Kidney epithelial cell (primary cell): ENCODE measurements at places on chromosomes 3 and 15.

DNA sequence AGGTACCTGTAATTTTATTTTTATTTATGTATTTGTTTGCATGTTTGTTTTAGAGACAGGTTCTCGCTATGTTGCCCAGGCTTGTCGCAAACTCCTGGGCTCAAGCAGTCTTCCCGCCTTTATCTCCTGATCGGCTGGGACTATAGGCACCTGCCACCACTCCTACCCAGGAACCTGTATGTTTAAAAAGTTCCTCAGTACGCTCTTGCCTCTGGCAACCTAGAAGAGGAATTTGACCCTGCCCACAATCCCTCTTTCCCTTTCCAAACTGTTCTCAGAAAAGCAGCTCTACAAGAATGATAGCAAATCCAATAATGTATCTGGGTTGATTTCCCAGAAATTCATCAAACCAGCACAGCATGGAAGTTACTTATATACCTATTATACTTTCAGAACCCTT is 20.9 kb upstream of the PHLDB2 start:
- DNase-seq, result no peak

DNA sequence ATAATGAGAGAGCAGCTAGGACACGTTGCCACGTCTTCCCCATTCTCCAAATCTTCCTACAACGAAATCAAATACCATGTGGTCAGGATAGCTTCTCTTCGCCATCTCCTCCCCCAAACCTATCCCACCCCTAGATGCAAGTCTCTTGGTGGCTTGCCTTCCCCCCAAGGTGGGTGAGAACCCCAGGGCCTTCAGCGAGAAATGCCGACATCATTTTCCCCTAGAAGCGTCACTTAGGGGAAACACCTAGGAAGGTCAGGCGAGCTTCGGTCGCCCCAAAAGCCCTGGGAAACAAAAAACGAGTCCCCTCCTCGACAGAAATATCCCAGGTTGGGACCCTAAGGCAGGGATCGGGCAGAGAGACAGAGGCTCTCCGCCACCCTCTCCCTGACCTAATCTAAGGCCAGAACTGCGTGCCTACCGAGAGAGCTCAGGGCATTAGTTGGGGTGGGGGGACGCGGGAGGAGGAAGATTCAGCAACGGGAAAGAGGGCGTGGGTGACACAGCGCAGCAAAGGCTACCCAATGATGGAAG is 502 bp downstream of the DPH3 start:
- DNase-seq, result no peak

DNA sequence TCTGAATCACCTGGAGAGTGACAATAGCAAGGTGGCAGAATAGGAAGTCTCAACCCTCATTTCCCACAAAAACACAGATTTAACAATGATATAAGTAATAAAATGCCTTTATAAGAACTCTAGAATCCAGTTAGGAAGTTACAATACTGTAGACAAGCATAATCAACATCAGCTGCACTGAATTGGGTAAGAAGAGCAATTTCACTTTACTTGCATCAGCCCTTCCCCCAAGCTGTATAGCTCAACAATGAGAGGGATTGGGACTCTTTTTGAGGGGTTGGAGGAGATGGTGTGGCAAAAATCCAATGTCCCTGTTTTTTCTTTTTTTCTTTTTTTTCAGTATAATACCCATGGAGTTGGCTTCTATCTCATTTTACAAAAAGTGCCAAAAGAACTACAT is 63.1 kb downstream of the SERP1 start:
- no peak for DNase-seq

DNA sequence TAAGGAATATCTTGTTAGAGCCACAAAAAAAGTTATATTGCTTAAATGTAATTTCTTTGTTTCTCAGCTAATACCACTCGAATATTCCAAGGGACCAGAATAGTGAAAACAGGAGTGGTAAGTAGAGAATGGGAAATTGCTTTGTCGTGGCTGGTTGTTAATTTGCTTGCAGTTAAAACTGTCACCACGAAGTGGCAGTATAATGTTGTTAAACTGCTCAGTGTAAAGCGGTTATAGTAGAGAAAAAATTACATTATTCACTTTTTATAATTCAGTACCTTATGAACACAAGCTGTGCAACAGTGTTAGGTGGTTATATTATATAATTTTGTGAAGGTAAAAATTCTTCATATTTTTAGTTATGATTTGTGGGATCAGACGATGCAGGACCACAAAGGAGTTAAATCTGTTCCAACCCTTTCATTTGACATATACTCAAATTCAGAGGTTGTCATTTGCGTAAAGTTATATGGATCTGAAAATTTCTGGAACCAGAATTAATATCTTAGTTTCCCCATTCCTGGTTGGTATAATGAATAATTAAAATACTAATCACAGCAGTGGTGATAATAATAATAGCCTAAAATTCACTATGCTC is 171.8 kb downstream of the FEZF2 start:
- no peak for DNase-seq

GRCh38 chr3:73716418-73716817 is 91.7 kb upstream of the PDZRN3 start:
- no peak for DNase-seq

GRCh38 chr3:816605-817004 is 276.2 kb upstream of the CNTN6 start:
- no peak for DNase-seq

- DNase-seq, result no peak
Measured at GRCh38 chr3:27840807-27841594, 118.9 kb upstream of the EOMES start.

DNA sequence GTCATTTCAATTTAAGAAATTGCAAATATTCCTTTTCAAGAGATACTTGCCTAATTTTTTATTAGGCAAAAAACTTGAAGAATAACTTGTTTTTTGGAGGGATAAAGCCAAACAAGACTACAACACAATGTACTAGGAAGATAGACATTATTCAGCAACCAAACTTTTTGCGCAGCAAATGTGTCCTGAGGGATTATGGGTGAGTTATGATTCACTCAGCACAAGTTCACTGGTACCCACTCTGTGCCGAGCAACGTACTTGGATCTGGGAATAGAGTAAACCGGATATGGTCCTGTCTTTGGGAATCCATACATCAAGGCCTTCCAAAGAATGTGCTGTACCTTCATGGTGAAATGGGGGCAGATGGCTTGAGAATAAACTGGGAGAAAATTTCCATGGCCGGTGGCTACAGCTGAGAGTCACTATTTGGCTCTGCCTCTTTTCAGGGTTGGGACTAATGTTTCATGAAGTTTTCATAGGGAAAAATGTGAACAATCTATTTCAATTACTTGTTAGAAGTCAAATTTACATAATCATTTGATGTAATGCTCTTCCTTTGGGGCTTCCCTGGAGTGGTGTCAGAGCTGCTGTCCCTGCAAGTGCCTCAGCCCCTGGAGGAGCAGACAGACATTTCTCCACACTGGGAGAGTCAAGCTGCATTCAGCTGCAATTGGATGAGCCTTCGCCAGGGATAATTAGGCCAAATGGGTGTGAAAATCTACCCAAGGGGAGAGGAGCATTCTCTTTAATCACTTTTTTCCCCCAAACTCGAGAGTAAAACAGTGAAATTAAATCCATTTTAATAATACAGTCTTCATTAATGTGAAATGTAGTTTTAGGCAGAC is 315.2 kb downstream of the CLSTN2 start:
- no peak for DNase-seq

DNA sequence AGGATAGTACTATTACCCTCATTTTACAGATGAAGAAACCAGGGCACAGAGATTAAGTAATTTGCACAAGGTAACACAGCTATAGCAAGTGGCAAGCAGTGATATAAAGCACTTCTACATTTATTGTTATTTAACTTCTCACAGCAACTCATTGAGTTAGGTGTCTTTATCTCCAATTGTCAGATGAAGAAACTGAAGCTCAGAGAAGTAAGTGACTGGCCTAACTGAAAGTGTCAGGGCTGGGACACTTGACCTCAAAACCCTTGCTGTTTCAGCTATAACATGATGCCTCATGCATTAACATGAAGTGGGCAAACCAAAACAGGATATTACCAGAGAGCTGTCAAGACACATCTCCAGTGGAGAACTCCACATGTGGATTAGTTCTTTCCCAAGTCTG is 65.8 kb upstream of the LEKR1 start:
- no peak for DNase-seq

GRCh38 chr3:40128166-40128565 is 181.3 kb upstream of the EIF1B start:
- peak; percentile 23 for DNase-seq

DNA sequence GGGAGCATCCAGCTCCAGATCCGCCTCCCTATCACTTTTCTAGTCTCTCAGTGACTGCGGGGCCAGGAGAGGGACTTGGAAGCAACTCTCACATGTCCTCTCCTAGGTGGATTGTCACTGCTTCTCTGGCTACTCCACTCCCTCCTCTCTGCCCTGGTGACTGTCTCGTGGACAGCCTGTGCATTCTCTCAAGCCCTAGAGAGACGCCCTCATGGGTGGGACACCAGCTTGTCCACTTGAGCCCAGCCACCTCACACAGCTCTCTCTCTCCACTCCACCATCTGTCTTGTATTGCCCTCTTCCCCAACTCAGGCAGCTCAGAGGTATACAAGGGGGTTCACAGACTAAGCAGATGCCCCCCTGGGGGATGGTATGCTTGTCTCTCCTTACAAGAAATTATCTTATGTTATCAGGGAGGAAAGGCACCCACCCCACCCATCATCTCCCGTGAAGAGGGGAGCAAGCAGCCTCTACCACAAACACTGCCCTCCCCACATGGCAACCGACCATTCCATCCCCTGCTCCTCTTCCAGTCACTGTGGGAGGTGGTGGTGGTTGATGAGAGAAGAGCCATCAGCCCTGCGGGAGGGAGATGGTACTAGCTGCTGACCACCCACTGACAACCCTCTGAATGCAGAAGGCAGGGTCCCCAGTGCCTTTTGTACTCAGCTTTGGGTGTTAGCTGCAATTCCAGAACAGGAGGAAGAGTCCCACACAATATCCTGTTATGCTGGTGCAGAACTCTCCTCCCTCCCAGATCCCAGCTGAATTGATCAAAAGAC is 15.5 kb upstream of the LOXL1 start:
- DNase-seq, result no peak

DNA sequence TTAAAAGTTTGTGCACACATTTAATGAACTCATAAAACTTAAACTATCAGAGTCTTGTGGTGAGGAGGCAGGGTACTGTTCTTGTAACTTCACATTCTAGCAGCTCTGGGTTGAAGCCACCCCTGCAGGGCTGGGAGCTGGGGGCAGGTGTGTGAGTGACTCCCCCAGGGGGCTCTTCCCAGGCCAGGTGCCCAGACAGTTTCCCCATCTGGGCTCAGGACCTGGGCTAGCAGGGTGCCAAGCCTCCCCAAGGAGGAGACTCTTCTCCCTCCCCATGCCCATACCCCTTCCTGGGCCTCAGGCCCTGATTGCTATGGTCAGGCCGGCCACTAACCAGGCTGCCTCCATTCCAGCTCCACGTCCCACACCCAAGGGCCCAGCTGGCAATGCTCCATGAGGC is 22.0 kb upstream of the CHCHD6 start:
- DNase-seq, result no peak

DNA sequence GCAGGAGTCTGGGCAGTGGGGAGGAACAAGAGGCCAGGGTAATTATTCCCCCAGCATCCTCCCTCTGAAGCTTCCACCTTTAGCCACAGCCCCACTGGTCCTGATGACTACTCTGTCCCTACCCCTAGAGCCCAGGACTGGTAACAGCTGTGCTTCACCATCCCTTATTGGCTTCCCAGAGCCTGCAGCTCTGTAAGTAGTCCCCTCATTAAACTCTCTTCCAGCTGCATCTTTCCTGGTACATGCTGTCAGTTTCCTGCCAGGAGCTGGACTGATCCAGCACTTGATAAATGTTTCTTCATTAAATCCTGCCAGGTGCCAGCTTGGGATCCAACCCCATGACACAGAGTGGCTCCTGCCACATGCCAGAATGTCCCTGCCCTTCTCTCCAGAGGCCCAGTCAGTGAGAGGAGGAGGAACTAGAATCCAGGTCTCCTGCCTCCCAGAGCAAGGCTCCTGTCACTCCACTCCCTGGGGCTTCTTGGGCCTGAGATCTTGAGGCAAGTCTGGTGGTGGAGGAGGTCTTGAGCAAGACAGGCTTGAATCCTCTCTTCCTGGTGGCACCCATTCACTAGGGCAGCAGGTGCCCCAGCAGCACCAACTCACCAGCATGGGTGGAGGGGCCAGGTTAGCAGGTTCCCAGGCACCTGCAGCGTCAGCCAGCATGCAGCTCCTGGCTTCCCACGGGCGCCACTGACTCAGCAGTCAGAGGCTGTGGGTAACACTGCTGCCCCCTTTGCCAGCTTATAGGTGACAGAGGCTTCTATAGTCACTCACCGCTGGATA is 27.6 kb downstream of the FBXW12 start:
- DNase-seq, result no peak

GRCh38 chr15:96187341-96188305 is 142.9 kb upstream of the NR2F2 start:
- no peak for DNase-seq

DNA sequence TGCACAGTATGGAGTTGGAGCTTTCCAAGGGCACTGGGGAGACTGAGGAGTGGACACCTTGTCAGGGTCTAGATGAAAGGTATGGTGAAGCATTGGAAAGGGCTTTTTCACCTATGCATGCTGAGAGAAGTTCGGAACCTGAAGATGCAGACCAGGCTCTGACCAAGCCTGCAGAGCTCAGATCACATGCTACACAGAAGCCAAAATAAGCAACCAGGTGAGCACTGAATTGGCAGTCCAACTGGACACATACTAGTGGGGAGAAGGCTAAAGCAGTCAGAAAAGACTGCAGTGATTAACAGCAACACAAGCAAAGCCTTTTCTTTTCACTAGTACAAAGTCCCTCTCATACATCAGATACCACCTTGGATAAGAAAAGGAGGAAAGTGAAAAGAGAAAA is 238.3 kb upstream of the PLSCR5 start:
- DNase-seq, result no peak

DNA sequence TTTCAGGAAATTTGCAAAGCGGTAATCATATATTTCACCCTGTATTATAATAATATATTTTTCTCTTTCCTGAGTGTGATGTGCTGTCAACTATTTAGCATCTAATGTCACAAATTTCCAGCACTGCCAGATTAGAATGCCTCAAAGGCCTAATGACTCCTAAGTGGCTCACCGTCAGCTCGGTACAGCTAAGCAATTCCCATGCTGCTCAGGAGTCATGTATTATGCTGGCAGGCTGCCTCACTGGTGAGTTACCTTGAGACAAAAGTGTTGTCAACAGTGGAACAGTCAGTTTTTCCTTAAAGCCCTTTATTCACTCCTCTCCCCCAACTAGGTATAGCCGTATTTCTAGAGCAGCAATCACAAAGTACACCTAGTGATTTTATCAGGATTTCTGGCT is 83.6 kb downstream of the NSUN3 start:
- DNase-seq, result no peak

- no peak for DNase-seq
Measured at GRCh38 chr3:25826510-25826909, 36.6 kb downstream of the OXSM start.

DNA sequence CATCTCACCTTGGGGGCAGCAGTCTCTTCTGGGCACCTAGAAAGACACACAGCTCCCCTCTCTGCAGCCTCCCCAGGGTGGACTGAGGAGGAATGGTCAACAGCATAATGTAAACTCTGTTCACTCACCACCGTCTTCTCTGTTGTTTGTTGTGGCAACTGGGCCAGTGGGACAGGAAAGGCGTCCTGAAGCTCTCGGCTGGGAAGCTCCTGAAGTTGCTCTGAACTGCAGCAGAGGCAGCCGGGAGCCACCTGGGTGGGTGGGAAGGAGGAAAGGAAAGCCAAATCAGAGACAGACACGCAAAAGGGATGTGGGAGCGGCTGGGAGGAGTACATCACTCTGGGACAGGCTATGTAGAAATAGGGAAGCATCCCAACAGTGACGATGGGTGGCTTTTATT is 52.7 kb downstream of the MYLK start:
- no peak for DNase-seq
